ENCODE measurements at places on chromosomes 6 and 20.

DNA sequence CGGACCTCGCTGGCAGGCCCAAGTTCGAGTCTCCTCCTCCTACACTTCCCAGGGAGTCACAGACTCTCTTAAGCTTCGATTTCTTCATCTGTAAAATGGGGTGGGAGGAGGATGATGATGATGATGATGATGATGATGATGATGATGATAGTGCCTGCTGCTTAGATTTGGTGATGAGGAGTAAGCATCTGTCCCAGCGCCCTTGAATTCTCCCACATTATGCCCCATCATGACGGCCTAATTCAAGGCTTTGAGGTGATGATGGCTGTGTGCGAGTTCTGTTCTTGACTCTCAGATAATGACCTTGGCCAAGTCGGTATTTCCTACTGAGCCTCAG lies 487 bp upstream of the KIAA1755 start:
- no peak for DNase-seq

DNA sequence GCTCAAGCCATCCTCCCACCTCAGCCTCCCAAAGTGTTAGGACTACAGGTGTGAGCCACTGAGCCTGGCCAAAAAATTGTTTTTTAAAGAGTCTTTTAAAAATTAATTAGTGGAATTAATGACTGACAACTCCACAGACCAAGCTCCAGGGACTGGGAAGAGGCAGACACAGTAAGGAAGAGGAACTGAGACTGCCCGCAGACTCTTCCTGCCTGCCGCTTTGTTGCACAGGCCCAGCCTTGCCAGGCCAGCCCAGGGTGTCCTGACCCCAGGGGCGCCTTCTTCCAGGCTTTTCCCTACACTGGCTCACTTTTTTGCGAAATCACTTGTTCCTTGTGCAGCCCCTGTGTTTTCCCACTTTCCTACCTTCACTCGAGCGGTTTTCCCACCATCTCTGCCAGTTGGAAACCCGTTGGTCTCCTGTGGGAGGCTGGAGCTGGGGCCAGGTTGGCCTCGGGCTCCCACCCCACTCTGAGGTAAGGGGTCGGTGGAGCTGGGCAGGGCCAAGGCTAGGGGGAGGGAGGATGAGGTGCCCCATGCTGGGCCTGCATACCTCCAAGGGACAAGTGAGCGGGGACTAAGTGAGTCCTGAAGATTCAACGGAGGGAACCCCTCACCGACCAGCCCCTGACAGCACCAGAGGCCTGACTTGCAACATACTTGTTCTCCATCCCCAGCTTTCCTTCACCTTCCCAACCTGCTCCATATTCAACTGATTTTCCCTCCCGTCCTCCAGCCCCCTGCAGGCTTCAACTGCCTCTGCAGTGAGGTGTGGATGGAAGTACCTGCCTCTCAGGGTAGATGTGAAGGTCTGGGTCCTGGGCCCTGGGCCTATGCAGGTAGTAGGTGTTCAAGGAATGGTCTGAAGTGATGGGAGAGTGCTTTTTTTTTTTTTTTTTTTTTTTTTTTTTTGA lies 23.5 kb upstream of the SMIM29 start:
- DNase-seq = peak; percentile 51

DNA sequence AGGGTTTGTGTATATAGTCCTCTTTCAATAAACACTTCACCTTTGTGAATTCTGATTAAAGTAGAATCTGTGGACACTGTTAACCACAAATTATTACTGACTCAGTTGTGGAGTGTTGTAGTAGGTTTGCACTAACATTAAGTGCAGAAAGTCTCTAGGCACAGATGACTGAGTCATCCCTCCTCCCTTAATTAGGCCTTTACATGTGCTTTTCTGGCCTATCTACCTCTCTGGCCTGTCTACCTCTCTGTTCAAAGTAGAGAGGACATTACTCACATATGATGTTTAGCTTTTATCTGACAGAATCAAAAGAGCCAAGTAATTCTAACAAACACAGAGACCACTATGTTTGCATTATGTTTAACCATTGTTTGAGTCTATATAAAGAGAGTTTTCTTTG lies 783.0 kb downstream of the TENT5A start:
- DNase-seq = no peak

DNA sequence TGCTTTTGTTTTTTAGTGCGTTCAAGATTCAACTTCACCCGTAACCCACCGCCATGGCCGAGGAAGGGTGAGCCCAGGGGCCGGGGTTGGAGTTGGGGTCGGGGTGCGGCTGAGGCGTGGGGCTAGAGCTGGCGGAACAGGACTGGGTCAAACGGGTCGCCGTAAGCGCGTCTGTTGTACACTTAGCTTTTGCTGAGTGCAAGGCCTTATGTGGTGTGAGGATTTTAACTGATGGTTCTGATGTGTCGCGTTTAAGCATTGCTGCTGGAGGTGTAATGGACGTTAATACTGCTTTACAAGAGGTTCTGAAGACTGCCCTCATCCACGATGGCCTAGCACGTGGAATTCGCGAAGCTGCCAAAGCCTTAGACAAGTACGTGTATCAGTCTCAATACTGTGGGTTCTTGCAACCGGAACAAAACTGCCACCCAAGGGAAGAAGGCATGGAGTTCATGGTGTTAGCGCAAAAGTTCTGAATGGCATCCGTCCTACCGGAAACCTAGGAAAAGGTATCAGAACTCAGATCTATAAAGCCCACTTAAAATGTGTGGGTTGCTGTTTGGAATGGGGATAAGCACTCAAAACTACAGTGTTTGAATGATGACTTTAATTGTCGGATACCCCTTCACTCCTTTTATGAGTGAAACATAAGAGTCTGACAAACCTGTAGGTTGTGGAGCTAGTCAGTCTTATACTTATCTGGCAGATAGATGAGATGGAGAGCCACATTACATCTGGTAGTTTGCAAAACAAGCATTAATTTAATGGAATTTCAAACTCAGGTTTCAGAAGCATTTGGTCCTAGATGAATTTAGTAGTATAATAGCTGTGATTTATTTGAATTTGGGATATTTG lies 574 bp downstream of the RPS12 start:
- no peak for DNase-seq

DNA sequence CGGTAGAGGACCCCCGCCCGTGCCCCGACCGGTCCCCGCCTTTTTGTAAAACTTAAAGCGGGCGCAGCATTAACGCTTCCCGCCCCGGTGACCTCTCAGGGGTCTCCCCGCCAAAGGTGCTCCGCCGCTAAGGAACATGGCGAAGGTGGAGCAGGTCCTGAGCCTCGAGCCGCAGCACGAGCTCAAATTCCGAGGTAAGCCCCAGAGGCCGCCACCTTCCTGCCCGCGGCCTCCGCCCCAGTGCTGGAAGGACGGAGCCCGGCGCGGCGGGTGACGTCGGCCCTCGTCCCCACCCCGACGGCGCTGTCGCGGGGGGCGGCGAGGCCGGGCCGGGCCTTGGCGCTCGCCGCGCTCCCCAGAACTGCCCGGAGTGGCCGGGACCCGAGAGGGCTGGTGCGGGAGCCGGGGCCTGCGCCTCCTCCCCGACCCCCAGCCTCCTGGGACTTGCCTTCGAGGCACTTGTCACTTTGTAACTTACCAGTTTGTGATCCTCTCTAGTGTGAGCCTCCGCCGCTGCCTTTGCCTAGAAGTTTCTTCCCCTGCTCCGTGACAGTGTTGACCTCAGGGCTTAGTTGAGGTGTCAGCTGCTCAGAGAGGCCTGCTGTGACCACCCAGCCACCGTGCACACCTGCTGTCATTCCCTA lies 417 bp downstream of the VAPB start:
- peak; percentile 20 for DNase-seq

- no peak for DNase-seq
These were observed 50.0 kb upstream of the NOX3 start for GRCh38 chr6:155505608-155505989.

DNA sequence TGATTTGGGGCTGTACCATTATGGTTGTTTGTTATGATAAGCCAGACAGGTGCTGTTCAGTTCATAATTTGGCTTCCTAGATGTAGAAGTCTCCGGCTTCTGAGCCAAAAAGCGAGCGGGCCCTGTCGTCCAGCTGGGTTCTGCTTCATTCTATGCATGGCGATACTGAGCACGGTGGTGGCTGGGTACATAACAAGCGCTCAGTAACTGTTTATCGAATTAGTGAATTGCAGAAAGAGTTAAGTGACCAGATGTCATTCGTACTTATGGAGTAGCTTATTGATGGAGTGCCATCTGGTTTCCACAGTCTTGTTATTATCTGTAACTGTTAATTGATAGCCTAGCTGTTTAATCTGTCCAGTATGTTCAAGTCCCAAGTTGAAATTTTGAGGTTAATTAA lies 85.0 kb downstream of the DTD1 start:
- no peak for DNase-seq
